ENCODE measurements at places on chromosomes 7 and 10.

DNA sequence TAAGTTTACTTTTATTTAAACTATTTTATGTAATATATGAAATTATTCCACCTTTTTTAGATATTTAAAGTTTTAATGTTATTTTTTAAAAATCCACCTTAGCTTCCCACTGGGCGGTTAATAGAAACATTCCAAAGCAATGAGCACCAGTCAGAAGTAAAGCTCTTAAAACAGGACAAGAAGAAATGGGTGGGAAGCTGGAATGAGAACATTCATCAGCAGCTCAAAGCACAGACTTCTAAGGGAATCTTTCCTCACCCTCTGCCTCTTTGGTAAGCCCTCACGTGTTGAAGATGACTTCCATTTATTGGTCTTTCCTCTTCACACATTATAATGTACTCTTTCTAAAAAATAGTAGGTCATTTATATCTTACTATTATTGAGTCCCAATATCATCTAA is 3.1 kb downstream of the AGMO start:
- no peak for DNase-seq

DNA sequence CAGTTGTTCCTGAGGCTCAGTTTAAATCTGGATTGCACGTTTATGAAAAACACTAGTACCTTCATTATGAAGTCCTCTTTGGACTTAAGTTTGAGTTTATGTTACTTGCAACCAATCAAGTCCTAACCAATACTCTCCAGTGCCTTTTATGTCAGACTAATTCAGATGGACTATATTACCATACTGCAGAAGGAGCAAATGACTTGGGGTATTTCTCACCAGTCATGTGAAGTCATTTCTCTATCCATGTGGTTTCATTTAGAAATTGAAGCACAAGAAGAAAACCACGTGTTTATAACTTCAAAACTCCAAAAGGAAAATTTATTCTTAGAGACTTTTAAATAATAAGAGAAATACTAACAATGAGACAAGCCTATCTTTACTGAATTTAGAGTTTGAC is 201.6 kb downstream of the MBL2 start:
- DNase-seq: no peak

- no peak for DNase-seq
Measured at GRCh38 chr7:90597563-90598253, 1.6 kb downstream of the CDK14 start.

- no peak for DNase-seq
Measured at GRCh38 chr10:47241946-47242867, 57.8 kb upstream of the GDF10 start.

DNA sequence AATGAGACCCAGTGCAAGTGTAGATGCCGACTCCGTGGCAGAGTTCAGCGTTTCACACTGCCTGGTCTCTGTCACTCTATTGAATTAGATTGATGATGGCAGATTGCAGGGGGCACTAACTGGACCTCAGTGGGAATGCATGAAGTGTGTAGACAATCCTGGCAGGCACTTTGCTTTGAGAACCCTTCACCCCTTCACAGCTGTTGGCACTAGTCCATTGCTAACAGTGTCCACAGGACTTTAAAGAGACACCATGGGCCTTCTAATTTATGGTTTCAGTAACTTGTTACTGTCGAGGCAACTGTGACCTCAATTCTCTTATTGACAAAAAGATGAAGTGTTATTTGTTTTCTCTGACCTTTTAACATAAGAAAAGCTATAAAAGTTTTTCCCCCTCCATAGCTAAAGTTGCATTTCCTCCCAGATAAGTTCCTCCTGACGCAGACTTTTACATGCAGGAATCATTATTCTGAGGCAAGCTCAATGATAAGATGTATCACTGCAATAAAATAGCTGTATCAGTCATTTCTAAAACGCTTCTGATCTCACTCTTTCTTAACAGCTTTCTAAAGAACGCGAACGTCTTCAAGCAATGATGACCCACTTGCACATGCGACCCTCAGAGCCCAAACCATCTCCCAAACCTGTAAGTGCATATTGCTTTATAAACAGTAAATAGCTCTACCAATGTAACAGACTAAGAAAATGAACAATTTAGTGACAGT is 238.9 kb downstream of the FOXP2 start:
- no peak for DNase-seq

DNA sequence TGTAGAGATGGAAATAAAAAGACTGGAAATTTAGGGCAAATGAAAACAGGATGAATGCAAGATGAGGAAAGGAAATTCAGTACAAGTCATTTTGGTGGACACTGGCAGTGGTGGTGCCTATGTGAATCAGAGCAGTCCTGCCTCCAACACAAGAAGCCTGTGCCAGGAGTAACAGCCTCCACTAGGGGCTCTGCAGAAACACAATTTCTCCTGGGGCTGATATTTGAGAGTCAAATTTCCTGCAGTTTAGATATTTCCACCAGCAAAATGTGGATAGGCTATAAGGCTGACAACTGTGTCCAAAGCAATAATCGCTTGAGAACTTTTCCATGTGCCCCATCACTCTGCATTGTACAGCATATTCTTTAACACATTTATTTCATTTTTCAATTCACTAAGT is 4.7 kb upstream of the PLXDC2 start:
- DNase-seq: no peak

DNA sequence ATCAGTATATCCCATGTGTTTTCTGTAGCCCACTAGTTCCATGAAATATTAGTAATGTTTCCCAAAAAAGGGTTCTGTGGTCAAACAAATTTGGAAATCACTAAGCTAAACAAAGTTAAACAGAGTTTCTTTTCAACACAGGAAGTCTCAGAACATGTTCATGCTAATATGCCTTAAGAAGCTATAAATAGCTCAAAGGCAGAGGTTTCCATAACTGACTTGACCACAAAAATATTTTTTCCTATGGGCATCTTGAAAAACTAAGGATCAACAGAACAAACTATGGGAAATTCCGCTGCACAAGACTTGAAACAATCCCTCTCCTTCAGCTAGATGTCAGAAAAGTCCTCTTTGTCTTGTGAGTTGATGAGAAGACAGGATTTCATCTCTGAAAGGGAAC is 59.7 kb downstream of the SEM1 start:
- DNase-seq: no peak

GRCh38 chr10:77109351-77109994 is 528.1 kb downstream of the KCNMA1 start:
- DNase-seq: no peak

DNA sequence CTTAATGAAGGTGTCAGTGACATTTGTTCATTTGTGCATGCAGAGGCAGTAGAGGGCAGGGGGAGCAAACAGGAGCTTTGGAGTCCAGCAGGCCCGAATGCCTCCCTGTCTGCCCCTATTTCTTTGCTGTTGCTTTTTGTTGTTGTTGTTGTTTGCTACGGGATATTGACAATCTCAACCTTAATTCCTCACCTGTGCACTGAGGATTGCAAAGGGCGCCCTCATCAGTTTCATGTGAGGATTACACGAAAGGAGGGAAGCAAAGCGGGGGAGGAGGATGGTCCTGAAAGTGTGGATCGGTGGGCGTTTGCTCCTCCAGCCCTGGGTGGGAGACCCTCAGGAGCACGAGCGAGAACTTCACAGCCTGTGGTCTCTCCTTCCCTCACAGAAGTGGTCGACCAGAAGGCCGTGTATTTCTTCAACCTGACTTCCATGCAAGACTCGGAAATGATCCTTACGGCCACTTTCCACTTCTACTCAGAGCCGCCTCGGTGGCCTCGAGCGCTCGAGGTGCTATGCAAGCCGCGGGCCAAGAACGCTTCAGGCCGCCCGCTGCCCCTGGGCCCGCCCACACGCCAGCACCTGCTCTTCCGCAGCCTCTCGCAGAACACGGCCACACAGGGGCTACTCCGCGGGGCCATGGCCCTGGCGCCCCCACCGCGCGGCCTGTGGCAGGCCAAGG is 9.6 kb downstream of the GDF10 start:
- DNase-seq: no peak

DNA sequence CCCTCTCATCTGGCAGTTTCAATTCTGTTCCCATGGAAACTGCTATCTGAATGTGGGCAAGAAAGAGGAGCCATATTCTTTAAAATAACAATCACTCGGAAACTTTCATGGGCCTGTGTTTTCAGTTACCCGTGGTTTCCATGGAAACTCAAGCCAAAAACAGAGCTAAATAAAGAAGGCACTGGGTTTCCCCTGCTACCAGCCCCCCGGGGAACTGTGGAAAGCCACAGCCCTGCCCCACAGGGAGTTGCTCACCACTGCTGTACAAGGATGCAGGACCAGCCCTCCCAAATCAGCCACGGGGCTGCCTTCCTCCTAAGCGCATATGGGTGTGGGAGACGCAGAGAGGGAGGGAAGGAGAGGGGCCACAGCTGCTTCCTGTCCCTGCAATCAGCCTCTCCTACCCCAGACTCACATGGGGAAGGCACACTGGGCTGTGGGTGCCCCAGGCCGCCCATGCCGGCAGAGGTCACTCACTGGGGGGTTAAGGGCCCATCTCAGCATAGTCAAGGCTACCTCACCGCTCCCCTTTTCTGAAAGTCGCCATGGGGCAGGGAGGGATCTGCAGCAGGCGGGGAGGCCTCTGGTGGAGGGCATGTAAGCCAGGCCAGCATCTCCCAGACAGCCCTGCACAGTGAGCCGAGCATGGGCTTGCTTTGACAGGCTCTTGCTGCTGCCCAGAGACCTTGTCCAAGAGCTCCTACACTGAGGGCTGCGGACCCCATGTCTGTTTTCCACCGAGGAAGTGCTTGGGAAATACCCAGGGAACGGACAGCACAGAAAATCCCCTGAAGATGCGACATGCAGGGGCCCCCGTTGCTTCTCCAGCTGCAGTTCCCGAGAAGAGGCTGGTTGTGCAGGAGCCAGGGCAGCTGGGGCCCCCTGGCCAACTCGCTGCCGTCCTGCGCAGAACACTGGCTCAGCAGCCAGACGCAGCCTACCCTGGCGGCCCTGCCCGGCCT is 157.3 kb upstream of the PPP2R2D start:
- DNase-seq: no peak

GRCh38 chr7:23164846-23165245 is 17.0 kb upstream of the NUP42 start:
- no peak for DNase-seq

- no peak for DNase-seq
Measured at GRCh38 chr7:28560767-28561166, 148.4 kb downstream of the CREB5 start.

GRCh38 chr10:30036811-30037210 is 22.6 kb downstream of the JCAD start:
- no peak for DNase-seq

DNA sequence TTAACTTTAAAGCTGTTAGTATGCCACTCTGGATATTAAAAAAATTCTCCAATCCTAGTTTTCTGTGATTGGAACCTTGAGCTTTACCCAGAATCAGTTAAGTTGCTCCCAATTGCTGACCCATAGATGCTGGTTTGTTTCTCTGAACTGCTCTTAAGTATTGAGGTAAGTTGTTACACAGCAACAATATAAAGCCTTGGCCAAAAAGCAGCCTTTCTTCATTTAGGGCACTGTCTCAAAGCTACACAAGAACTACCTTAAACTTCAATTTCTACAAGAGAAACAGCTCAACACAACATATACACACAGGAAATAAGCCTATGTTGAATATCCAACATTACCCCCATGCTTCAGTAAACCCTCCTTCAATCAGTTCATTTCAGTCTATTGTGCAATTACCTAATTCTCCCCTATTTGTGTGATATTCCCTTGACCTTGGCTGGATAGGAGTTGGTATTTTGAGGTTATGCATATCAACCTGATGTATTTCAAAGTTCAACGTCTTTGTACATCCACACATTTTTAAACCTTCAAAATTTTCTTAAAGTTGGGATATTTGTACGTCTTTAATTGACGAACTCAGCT is 11.5 kb downstream of the HNRNPA2B1 start:
- no peak for DNase-seq

GRCh38 chr7:151810441-151811232 is 66.3 kb downstream of the PRKAG2 start:
- no peak for DNase-seq

- DNase-seq: no peak
Measured at GRCh38 chr7:22717760-22718159, 9.2 kb upstream of the IL6 start.

- DNase-seq: no peak
Measured at GRCh38 chr7:95330204-95330960, 6.0 kb upstream of the PON1 start.

GRCh38 chr7:95845007-95845406 is 72.7 kb downstream of the DYNC1I1 start:
- no peak for DNase-seq

GRCh38 chr10:114471906-114472876 is 67.9 kb upstream of the AFAP1L2 start:
- no peak for DNase-seq

- DNase-seq: no peak
Measured at GRCh38 chr7:148173369-148173768, 417.2 kb upstream of the C7orf33 start.

DNA sequence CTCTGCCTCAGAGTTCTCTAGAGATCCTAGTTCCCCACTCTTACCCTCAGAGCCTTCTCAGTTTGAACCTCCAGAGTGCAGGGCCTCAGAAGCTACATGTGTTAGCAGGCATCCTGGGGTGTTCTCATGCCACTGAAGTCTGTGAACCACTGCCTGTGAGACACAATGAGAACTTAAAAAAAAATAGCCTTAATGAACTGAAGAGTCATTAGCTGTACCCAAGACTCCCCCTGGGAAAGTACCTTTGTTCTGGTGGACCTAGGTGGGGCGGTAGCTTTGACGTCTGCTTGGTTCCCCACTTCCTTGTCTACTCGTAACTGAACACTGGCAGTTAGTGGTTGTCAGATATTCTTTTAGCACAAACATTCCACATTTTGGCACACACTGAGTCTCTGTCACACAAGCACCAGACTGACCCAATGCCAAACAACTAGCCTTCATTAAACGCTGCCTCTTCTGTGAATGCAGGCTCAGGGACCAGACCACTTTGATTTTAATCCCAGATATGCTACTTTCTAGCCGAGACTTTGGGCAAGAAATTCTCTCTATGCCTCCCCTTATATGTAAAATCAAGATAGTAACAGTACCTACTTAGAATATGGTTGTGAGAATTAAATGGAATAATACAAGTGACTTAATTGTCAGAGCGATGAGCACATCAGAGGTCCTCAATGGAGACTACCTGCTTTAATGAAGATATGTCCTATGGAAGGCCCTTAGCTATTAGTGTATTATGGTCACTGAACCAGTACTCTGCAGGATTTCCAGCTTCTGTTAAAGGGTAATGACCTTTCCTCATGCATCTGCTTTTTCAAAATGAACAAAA is 75.3 kb upstream of the CC2D2B start:
- DNase-seq: no peak

- DNase-seq: no peak
Measured at GRCh38 chr10:95306318-95306650, 15.5 kb upstream of the PDLIM1 start.

DNA sequence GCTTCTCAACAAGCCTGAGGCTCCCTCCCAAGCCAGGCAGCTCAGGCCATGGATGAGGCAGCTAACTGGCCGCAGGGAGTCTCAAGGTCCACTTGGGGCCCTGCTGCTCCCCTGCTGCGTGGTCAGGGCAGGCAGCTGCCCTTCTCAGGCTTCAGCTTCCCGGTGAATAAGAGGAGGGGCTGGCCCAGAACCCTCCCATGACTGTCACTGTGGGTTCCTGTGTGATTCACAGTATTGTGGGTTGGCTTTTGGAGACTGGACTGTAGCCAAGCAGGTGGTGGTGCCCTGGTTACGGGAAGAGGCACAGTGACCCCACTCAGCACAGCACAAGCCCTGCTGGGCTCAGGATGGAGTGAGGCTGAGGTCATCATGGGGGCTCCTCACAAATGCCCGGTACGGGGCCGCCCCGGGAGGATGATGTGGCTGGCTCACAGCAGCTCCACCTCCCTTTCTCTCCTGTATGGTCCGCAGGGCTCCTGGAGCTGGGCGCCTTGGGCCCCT is 189.8 kb downstream of the HECW1 start:
- peak; percentile 14 for DNase-seq
